Activated T-helper 1 cell treated with anti-CD3 and anti-CD28 coated beads, Interleukin-12 subunit alpha, Interleukin-12 subunit beta, Interleukin-2, Interleukin-4 antibody, amounts not matched to agents 30 ng/mL and 10 ng/mL and 1 ng/mL, durations not matched to agents 14 hours and 24 hours and 36 hours (primary cell): ENCODE measurements at places on chromosomes 13 and 19. TPM values are rescaled to one million over a fixed set of nuclear protein-coding genes. Genes with fewer than 3 reads are reported as not detected.

Gene ZNF555
- 0.37 and 0.65 TPM in 2 replicates for total RNA-seq

Gene ZNF284
- 1.3 and 1.4 TPM in 2 replicates for total RNA-seq

Gene TUBB4A
- 2.3 and 3.0 TPM in 2 replicates for total RNA-seq

Gene NLRP11
- not detected in 2 replicates for total RNA-seq

Gene CD70
- 55.4 and 61.6 TPM in 2 replicates for total RNA-seq

Gene ASF1B
- 76.3 and 77.4 TPM in 2 replicates for total RNA-seq

Gene PTGIR
- total RNA-seq = 217 and 218 TPM in 2 replicates

Gene PLD3
- 45.0 and 45.3 TPM in 2 replicates for total RNA-seq

Gene NAPA
- total RNA-seq = 66.4 and 68.7 TPM in 2 replicates

Gene GTPBP3
- total RNA-seq = 64.2 and 72.0 TPM in 2 replicates

Gene KIR3DL1
- total RNA-seq = not detected in 2 replicates

Gene RETN
- total RNA-seq = not detected in 2 replicates

Gene IL27RA
- total RNA-seq = 82.5 and 84.9 TPM in 2 replicates

Gene RFPL4A
- not detected in 2 replicates for total RNA-seq
